ENCODE measurements at places on chromosomes 4 and X.

DNA sequence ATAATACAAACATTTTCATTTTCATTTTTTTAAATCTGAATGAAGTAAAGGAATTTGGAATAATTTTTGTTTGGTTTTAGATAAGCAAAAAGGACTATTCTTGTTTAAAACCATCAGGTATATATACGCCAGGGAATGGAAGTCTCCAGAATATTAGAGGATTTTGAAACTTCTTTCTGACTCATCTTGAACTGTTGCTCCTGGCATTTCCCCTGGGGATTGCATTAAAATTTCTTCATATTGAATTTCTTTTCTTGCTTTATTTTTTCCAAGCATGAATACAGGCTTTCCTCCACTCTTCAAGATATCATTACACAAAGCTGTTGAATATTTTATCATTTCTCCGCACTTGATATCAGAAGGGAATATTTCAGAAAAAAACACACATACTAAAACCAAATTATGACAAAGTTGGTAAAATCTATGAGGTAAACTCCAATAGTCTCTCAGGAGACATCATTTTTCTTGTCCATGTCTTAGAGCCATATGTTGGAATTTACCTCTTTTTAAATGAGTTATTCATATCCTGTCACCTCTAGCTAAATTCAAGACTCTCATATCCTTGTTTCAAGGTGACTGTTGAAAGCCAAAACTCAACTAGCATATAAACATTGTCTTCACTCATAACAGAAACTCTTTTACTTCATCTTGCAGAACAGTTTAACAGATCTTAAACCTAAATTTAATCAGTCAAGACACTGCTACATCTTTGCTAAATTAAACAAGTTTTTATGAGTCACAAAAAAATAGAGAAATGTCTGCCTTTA lies 20.7 kb upstream of the CSN1S1 start:
- DNase-seq: no peak

- DNase-seq: no peak
These were observed 12.8 kb upstream of the NAT8L start for GRCh38 chr4:2046031-2046961.

GRCh38 chr4:137125011-137125410 lies 407.3 kb downstream of the PCDH18 start:
- no peak for DNase-seq

GRCh38 chr4:92182736-92183407 lies 120.9 kb upstream of the GRID2 start:
- DNase-seq: no peak

- DNase-seq: no peak
These were observed 64.6 kb downstream of the CRLF2 start for GRCh38 chrX:1147611-1148515.

DNA sequence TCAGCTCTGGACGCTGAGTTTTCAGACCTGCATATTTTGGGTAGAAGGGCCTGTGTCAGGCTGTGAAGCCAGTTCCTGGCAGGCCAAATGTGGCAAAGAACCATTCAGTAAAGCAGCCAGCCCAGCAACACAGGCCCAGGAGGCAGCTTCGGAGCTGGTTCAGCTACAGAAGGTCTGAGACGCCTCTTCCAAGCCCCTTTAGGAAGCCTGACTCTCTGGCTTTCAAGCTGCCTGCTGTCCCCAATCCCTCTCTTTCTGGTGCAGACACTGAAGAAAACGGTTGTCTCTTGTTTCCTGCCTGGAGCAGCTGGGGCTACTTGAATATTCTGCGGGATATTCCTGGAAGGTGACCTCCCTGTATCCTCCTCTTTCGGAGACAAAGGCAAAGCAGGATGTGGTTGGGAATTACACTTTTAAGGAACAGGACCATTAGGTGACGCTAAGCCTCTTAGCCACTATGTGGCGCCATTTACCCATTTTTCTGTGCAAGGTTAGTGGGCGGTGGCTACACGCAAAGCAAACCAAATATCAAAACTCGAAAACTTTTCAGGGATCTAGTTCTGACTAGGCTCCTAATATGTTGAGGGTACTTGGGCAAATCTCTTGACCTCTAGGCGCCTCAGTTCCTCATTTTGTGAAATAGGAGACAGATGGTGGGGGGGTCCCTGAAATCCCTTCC lies 47.2 kb upstream of the LAS1L start:
- DNase-seq: peak; percentile 14

GRCh38 chrX:152878976-152879755 lies 18.7 kb upstream of the ZNF185 start:
- DNase-seq: no peak

- no peak for DNase-seq
These were observed 15.5 kb upstream of the TDO2 start for GRCh38 chr4:155887847-155888570.

- peak; percentile 1 for DNase-seq
These were observed 1025.5 kb downstream of the RPA4 start for GRCh38 chrX:97909245-97909644.

DNA sequence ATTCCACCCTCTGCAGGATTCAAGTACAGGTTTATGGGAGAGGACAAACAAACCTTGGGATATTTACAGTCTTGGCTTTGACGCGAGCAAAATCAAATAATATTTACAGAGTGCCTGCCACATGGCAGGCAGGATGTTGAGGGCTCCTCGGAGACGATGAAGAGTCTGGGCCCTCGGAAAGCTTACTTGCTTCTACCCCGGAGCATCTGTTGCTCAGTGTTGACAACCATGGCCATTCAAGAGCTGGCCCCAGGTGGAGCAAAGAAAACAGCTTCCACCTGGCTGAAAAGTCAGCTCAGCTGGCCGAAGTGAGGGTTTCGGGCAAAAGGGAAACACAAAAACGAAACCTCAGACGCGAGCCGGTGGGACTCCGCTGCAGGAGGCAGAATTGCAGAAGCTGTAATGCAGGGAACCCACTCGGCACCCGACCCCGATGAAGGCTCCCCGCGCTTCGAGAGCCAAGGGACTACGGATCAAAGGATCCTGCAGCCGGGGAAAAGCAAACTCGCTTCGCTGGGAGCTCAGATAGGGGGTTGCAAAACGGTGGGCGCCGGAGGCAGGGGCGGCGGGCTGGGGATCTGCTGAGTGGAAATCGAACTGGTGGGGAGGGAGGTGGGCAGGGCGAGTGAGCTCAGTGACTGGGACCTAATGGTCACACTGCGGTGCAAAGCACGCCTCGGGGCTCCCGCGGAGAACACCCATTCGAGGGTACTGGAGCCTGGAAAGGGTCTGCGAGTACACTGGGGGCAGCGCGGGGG lies 805 bp downstream of the ATP8A1 start:
- peak; percentile 39 for DNase-seq

DNA sequence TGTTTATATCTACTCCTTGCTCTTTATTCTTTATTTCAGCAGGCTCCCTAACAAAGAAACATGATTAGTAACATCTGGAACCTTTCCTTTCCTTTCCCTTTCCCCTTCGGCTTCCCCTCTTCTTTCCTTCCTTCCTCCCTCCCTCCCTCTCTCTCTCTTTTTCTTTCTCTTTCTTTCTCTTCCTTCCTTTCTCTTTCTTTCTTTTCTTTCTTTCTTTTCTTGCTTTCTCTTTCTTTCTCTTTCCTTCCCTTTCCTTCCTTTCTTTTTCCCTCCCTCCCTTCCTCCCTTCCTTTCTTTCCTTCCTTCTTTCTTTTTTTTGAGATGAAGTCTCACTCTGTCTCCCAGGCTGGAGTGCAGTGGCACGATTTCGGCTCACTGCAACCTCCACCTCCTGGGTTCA lies 30.7 kb upstream of the RBMX start:
- no peak for DNase-seq

DNA sequence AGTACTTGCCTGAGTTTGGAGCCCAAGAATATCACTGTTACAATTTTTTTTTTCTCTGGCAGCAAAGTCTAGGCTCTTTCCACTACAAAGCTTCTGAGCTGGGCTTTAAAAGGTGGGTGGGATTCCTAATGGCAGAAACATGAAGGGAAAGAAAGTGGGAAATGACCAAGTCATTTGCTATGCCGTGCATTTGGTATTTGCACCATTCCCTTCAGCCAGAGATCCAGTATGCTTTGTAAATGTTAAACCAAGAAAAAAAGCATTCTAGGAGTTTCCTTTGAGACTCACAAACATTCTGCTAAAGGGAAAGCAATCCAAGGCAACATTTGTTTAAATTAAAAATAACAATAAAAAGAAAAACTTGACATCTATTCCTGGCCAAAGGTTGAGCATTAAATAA lies 451.2 kb downstream of the RAB28 start:
- DNase-seq: no peak

- no peak for DNase-seq
These were observed 67.0 kb downstream of the DDX53 start for GRCh38 chrX:23066588-23067281.

DNA sequence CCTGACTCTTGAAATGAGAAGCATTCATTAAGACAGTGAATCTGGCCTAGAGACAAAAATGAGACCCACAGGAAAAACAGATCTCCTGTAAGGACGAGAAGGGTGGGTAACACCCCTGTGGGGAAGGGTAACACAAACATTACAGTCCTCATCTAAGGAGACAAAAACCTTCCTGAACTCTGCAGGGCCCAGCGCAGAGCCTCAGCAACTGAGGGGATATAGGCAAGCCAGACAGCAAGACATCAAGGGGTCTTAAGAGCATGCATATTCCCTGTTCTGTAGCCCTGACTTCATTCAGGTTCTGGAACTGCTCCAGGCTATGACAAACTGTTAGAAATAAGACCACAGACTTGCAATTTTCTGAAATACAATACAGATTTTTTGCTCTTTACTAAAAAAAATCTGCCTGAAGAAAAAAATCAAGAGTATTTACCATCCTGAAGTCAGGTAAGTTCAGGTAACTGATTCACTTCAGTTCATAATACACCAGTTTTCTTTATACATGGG lies 15.5 kb downstream of the COX18 start:
- no peak for DNase-seq

DNA sequence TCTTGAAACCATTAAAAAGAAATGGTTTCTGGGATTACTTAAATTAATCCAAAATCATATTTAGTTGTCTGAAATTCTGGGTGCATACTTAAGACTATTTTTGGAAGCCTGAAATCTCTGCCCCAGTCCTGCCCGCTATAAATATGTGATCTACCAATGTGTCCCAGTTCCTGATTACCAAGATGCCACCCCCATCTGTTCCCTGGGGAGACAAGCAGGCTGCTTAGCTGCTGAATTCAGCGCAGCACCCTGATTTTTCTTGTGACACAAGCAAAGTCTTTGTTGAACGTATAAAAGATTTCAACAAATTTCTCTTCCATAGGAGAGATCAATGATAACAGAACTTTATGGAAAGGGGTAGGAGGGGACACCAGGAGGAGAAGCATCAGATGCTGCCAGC lies 100.6 kb upstream of the PRPS2 start:
- DNase-seq: no peak

DNA sequence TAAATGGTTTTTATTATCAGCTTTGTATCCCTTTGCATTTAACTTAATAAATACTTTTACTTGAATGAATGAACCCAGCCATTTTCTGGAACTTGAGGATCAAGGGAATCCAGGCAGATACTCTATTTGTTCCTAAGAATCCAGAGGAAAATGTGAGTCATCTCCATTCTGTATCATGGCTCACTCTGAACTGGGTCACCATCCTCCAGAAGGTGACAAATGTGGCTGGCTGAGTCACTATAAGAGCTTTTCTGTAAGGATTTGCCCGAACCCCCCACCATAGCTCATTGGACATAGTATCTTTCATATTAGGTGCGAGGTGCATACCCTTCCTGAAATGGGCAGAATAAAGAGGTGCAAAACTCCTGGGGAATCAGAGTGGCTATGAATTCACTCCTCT lies 25.8 kb downstream of the RTL9 start:
- DNase-seq: no peak

- DNase-seq: no peak
These were observed 7.2 kb upstream of the CPLX1 start for GRCh38 chr4:833156-833555.

GRCh38 chrX:133254666-133255065 lies 36.5 kb upstream of the TFDP3 start:
- DNase-seq: no peak

DNA sequence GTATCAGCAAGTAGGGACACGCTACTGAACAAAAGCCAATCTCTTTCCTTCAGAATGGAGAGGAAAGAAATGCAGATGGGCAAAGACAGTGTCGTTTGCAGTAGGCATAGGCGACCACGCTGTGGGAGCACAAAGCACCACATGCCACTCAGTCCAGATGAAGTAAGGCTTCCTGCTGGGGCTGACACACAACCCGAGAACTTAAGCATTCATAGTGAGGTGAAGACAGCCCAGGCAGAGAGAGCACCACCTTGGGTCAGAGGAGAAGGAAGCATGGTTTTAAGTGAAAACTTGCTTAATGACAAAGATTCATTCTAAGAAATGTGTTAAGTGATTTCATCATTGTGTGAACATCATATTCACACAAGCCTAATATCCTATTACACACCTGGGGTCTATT lies 238.8 kb downstream of the MGST2 start:
- no peak for DNase-seq

DNA sequence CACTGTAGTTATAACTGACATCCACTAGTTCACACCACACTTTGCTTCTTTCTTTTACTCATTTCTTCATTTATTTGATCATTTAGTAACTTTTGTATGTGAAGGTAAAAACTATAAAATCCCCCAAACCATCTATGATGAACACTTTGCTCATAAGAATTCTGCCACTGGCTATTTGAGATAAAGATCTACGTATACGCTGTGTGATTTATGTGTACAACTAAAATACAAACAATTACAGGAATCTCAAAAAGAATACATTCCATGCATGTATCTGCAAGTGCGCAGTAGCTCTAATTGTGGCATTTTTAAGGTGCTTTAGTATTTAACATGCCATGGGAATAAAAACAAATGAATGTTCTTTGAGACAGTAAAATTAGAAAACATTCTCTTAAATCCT lies 156.9 kb upstream of the NAP1L5 start:
- DNase-seq: no peak

DNA sequence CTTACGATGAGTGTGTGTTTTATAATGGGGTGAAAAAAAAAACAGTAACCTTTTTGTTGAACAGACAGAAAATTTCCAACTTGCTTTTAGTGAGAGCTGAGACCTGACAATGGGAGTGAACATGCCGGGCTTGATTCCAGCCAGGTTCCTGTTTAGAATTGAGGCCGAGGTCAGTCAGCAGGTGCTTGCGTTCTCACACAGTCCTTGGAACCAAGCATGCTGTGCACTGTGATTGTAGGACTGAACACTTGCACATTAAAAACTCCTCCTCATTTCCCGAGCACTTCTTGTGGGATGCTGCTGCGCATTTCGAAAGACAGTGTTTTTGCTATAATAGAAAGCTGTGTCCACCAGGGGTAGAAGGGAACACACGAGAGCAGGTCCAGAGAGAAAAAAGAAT lies 51.8 kb downstream of the TMEM131L start:
- no peak for DNase-seq
